ENCODE measurements at places on chromosomes 7 and 10.

DNA sequence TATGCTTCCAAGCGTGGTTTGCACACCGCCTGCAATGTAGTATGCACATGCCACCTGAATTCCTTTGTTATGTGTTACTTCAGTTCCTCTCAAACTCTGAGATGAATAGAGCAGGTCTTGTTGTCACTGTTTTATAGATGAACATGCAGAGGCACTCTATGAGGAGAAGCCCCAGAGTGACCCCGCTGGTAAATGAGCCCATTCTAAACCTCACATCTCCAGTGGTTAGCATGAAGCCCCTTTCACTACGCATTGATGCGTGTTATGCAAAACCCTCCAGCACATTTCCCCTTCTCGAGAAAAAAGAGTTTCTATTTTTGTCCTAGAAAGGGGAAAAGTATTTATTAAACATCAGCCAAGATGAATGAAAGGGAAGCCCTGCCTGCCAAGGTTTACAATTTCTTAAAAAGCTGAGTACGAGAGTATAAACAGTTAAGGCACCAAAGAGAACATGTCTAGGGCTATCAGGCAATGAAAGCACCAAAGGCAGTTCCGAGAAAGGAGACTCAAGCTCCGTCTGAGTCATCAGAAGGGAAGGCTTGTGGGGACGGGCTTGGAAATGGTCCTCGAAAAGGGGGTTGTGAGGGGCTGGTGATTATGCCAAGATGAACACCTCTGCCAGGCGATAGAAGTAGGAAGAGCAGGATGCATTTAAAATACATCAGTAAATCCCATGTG is 58.7 kb upstream of the PFKP start:
- DNase-seq: no peak

DNA sequence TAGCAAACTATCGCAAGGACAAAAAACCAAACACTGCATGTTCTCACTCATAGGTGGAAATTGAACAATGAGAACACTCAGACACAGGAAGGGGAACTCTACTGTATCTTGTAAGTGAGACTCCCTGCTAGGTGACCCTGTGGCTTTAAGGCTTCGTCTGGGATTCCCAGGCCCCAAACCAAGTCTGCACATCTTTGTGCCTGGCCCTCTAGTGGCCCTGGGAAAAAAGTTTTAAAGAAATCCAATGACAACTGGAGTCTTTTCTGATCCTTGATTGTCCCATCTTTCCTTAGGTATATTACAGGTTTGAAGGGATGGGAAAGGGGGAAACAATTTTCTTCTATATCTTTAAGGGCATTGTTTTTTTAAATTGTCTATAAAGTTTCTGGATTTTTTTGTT is 10.6 kb upstream of the LIPM start:
- DNase-seq: no peak

- DNase-seq: no peak
These were observed 15.9 kb downstream of the KPNA7 start for GRCh38 chr7:99191869-99192596.

- DNase-seq: no peak
These were observed 55.0 kb downstream of the CCNY start for GRCh38 chr10:35391153-35391953.

- DNase-seq: no peak
These were observed 14.4 kb upstream of the MTERF1 start for GRCh38 chr7:91894781-91895480.

- no peak for DNase-seq
These were observed 41.9 kb downstream of the ENO4 start for GRCh38 chr10:116891208-116891607.

GRCh38 chr10:100020142-100020885 is 10.6 kb upstream of the DNMBP start:
- DNase-seq: peak; percentile 50

DNA sequence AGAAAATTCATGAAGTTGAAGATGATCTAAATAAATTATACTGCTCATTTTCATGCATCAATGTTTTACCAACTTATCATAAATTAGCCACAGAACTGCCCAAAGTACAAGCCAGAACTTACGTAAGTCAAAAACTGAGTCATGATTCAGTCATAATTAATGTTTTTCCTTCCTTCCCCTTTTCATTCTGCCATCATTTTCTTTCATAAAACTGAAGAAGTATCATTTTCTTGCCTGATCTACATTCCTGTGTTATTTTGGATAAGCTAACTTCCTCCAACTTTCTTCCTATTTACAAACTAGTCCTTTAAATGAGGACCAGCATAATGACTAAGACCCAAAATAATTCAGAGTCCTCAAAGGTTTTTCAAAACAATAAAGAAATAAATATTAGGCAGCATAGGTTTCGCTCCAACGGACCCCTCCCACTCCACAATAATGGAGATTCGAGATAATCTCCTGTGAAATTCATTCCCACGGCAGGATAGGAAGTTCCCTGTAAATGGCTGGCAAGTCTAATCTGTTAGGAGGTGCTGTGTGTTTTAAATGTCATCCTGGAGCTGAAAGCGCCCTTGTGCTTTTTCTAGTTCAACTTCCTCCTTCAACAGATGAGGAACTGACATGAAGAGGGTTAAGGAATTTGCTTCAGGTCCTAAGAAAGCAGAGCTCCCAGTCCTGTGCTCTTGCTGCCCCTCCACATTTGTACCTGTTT is 218.9 kb downstream of the DOCK4 start:
- no peak for DNase-seq

GRCh38 chr10:103929381-103929921 is 11.5 kb upstream of the STN1 start:
- DNase-seq: no peak

DNA sequence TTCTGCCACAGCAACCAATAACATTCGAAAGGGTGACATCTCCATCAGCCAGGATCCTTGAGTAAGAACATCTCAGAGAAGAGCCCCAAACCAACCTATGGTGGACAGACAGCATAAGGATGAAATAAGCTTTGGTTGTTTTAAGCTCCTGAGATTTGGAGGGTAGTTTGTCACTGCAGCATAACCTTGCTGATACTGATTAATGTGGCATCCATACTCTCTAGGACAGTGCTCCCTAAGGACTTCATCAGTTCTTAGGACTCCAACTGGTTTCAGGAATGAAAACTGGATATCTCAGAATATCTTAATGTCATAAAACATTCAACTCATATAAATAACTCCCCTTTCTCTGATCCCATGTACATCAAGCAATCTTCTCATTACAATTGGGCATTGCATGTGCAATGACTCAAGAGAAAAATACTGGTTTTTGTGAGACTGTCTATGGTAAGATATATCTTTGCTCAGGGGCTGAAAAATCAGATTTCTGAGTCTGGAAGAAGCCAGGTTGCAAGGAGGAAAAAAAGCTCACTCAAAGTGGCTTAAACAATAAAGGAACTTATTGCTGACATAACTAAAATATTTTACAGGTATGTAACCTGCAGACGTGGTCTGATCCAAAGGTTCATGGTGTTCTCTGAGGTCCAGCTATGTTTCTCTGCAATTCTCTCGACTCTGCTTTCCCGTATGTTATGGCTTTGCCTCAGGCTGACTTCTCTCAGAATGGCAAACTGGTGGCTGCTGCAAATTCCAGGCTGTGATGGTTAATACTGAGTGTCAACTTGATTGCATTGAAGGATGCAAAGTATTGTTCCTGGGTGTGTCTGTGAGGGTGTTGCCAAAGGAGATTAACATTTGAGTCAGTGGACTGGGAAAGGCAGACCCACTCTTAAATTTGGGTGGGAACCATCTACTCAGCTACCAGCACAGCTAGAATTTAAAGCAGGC is 65.7 kb downstream of the RAB11FIP2 start:
- no peak for DNase-seq

- DNase-seq: peak; percentile 46
These were observed 48.5 kb upstream of the SLC29A3 start for GRCh38 chr10:71270301-71271220.

DNA sequence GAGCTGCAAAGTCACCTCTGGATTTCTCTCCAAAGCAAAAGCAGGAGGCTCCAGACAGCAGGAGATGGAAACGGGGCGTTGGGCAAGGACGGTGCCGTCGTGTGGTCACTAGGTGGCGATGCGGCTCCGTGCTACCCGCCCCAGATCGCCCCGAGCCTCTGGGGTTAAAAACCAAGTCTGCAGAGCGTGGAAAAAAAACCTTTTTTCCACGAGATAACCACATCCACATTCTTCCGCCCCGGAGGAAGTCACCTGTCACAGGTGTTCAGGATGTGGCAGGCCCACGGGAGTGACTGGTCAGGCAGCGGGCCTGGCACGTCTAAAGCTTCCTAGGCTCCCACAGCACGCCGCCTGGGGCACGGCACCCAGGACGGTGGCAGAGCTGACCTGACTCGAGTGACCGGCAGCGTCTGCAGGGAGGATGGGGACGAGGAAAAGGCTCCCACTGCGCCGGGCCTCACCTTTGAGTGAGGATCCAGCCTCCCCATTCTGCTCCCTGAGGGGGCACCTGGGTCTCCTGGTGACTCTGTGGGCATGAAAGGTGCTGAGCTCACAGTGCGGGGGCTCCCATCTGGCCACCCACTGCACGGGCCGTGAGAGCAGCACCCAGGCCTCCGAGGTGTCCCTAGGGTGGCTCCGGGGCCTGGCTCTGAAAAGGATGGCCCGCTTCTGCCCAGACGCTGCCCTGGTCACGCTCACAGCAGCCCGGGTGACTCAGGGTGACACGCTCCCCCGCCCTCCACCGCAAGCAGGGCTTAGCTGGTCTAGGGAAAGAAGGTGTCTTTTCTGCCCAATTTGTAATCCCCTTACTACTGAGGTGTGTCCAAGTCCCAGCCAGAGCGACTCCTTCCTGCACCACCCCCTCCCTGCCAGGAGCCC is 71.3 kb upstream of the TNRC18 start:
- peak; percentile 78 for DNase-seq

DNA sequence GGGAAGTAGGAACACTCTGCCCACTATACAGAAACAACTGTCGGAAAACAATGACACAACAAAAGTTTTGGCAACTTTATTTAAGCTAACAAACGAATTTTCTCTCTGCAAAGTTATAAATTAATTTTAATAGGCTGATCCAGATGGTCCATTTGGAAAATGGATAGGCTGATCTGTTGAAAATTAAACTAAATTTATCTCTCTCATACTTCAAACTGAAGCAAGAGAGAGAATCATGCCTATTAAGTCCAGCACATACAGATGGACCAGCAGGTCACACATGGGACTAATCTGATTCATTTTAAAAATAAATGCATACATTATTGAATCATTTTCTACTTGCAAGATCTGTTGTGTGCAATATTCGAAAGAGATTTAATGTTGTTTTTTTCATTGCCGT is 110.1 kb downstream of the BTRC start:
- DNase-seq: no peak

GRCh38 chr7:20459419-20459818 is 128.7 kb downstream of the ITGB8 start:
- DNase-seq: no peak

DNA sequence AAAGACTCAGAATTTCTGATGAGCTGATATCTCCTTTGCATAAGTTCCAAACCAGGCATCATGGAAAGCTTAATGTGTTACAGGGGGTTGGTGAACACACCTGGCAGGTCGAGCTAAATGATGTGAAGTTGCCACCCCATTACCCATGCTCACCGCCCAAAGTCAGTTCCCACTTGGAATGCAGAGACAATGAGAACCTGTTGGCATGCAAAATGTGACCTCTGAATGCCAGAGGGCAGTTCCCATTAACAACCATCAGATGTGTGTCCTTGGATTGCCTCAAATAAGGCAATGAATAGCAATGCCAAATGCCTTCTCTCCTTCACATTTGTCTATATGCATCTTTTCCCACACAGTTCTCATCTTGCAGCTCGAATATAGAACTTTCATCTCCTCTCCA is 190.7 kb downstream of the CDCA7L start:
- DNase-seq: no peak

DNA sequence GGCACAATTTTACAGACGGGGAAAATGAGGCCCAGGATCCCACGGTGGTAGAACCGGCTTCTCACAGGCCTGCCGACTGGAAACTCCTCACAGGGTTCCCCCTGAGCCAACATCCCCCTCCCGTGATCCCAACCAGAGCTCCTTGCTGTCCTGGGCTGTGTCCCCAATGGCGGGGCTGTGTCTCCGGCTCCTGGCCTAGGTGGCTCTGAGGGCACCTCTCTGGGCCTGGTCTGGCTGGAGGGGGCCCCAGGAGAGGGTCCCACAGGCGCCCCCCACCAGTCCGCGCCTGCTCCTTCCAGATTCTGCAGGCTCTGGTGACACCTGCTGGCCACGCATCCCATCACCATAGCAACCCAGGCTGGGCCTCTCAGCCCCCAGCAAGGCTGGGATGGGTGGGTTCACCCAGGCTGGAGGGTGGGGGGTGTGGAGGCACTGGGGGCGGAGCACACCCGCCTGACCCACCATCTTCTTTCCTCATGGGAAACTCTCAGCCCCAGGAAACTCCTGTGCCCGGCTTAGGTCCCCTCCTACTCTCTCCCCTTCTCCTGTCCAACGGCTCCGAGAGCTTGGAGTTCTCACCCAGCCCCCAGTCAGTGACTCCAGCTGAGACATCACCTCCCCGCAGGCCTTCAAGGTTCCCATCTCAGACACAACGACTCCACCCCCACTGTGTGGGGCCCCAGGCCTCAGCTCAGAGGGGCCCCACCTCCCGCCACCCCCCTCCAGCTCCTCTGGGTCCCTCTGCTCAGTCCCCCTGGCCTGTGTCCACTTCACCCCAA is 27.1 kb upstream of the TNRC18 start:
- no peak for DNase-seq

GRCh38 chr7:47291461-47292081 is 290.3 kb downstream of the TNS3 start:
- DNase-seq: peak; percentile 58

DNA sequence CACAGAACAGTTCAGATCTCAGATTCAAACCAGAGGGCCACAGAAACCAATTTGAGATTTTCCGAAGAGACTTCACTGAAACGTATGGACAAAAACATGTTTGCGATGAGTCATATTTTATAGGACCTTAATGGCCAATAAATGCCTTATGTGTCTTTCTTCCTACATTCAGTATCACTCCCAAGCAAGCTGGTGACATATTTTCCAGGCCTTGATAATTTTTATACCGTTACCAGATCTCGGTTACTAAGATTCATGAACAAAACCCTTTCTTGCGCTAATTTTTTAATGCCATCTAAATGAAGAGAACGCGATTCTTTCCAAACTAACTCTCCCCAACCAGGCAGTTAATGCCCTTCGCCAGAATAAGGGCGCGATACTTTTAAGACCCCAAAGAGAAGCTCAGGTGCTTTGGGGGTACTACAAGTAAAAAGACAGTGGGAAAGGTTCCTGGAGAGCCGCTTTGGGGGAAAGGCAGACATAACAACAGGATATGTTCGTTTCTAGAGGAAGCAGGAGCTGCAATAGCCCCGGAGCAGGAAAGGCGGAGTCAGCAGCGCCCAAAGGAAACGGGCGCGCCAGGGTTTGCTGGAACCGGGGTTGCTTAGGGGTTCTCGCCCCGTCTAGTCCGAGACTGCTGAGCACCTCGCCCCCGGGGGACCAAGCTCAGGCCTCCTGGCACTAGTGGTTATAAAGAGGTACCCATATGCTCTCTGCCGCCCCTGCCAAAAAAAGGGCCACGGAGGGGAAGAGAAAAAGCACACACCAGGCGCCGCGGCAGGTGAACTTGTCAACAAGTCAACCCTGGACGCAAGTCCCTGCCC is 884 bp downstream of the ICA1 start:
- DNase-seq: peak; percentile 3

- no peak for DNase-seq
These were observed 41.8 kb upstream of the TRIM8 start for GRCh38 chr10:102602272-102603045.

GRCh38 chr10:55426138-55426537 is 625.1 kb upstream of the PCDH15 start:
- no peak for DNase-seq
